RWPE1 (cell line): ENCODE measurements at places on chromosomes 6 and 20.

- DNase-seq = no peak
Observed at GRCh38 chr20:57774111-57774880, 64.5 kb upstream of the PMEPA1 start.

- no peak for DNase-seq
Observed at GRCh38 chr6:131134980-131135243, 355 bp upstream of the AKAP7 start.

DNA sequence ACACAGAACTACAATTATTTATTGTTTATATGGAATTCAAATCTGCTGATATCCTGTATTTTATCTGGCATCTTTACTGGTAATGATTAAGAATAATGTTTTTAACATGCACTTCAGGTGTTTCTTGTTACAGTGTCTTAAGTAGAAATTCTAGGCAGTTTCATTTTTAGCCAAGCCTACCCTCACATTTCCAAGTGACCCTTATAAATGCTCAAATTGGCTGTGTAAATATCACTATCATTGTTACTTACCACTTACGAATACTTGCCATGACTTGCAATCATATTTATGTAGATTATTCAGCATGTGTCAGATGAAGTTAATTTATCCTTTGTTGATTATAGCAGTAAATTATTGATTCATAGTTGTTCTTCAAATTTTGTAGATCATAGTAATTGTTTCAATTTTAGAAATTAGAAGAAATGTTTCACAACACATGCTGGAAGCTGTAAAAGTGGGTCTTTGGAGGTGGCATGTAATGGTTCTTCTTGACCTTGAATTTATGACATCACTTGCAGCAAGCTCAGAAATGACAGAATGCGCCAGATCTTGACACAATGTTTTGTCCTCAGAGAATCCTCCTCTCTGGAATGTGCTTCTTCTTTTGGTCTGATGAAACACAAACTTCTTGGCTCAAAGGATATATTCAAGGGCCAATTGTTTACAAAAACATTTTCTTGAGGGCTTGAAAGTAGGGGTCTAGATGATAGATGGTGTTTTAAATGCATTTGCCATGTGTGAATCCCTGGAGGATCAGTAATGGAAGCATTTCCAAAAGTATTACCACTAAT lies 471.8 kb downstream of the COL12A1 start:
- DNase-seq = no peak

DNA sequence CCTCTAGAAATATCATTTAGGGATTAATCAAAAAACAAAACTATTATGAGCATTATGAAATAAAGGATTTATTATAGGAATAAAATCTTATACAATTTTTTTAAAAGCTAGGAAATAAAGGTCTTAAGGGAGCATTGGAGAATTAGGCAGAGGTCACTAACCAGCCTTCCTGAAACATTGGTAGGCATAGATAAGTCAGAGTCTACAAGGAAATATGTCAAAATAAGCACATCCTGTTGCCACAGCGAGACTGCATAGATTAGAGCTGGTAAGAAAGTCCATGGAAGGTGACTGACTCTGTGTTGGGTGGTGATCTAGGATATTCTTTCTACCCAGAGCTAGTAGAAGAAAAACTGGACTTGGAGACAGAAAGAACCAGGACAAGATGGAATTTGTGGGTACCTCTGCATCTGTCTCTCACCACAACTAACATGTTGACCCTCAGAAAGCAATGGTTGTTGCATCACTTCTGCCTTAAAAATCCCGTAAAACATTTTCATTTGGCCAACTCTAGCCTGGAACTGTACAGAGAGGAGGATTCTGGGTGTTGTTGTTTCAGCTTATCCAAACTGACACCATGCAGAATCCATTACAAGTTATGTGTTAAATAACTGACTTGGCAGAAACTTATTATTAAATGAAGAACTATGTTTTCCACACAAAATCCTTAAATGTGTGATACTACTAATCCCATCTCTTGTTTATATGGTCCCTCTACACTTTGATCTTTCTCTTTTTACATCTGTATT lies 77.1 kb downstream of the FBXO5 start:
- DNase-seq = no peak

- DNase-seq = no peak
Observed at GRCh38 chr6:40285996-40286395, 301.2 kb downstream of the LRFN2 start.

DNA sequence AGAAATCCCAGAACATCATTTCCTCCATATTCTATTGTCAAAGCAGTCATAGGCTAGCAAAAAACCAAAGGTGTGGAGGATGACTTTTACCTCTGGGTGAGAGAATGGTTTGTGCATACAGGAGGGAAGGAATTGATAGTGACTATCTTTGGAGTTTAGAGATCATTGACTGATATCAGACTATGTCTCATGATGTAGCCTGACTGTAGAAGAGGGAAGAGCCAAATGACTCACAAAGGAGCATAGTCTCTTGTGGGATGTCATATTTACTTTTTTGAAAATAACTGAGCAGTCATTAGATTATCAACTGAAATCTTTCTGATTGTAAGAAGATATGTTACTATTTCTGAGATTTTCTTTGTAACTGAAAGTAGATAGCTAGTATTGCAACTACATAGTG lies 158.5 kb downstream of the FLRT3 start:
- no peak for DNase-seq

- DNase-seq = no peak
Observed at GRCh38 chr6:53854843-53855567, 60.2 kb downstream of the LRRC1 start.

DNA sequence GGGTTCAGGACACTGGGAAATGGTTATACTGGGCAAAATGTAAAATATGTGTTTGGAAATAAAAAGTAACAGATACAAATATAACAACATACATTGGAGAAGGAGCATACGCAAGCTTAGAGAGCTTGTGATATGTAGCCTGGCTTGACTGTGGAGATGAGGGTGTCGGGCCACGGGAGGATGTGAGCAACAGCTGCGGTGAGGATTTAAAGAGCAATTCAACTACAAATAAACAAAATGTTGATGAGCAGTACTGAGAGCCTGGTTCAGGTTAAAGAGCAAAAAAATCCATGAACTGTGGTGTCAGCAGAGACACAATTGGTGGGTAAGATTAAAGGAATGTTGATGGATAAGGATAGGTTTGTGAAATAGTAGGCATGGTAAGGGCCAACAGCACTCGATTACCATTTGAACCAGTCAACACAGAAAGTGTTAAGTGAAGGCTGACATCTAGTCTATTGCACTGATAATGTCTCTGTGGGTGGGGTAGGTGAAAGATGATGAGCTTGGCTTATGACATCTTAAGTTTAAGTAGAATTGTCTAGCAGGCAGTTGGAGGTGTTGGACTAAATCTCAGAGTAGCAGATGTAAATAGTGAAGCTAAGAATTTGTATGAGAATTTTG lies 723.2 kb downstream of the EPM2A start:
- no peak for DNase-seq

DNA sequence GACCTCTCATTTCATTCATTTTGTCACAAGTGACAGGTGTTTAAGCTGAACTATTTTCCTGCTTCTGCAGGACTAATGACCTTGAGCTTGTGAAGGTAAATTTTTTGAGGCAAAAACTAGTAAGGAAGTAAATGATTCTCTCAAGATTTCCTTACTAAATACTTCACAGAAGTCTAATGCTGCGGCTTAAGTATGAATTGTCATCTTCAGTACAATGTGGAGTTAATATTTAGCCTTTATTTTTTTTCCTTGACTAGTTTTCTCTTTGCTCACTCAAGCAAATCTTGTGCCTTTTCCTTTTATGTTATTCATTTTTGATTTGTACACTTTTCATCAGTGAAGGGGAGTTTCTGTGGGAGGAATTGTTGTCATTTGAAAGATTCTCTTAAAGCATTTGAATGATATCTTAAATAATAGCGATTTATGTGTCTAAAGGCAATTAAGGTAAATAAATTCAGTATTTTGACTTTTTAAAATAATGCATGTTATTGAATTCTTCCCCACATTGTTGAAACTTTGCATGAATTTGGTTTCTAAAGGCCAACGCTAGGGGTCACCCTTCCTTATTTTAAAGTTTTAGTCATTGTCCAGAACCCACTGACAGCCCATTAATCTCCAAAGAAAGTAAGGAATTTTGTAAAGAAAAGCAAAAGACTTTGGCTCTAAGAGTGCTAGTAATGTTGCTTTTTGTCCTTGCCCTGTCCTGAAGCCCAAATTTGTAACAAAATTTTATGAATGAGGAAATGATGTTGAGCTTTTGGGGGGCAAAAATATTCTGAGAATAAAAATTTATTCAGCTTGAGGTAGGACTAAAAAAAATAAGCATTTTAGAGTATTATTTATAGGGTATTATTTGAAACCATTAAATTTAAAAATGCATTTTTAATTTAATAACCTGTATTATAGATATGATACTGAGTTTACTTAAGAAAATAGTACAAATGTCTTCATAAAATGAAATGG lies 157.4 kb upstream of the LAMA2 start:
- DNase-seq = peak; percentile 38

- DNase-seq = no peak
Observed at GRCh38 chr20:19453862-19454261, 241.4 kb downstream of the SLC24A3 start.

DNA sequence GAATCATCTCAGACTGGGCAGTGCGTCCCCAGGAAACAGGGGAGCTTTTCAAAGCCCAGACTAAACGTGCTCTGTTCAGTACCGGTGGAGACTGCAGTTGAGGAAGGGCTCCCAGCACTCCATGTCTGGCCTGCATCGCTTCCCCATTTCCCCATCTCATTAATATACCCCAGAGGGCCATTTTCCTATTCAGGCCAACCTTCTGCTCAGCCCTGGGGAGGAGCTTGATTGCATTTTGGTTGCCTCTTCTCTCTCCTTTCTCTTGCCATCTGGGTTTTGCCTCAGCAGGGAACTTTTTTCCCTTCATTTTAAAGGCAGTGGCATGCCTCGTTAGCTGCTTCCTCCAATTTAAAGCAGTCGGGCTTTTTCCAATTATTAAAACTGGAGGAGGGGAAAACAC lies 394.3 kb upstream of the SOX4 start:
- no peak for DNase-seq

GRCh38 chr6:52285177-52286068 lies 881 bp upstream of the MCM3 start:
- DNase-seq = no peak

- no peak for DNase-seq
Observed at GRCh38 chr6:17429383-17430061, 36.1 kb downstream of the CAP2 start.

DNA sequence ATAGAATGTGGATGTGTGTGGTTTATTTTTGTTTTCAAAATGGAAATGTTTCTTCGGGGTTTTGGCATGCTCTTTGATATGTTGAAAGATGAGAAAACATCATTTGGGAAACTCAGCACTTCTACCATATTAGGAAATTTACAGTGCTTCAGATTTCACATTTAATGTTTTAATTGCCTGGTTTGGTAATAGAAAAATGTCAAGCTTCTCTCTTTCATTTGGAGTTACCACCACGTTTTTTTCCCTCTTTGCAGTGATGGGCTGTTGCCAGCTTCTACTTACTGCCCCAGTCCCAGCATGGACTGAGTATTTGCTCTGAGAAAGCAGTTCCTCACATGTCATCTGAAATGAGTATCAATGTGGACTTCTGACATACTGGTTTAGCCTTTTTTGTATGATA lies 267.7 kb downstream of the PRL start:
- DNase-seq = no peak
